ENCODE measurements at places on chromosomes 7 and 10. TPM values are rescaled to one million over a fixed set of nuclear protein-coding genes. Genes with fewer than 3 reads are reported as not detected.

The GIMAP1 gene
- not detected for total RNA-seq

The EBF3 gene
- not detected for total RNA-seq

The ANK3 gene
- total RNA-seq = 33.6 TPM

The FEZF1 gene
- not detected for total RNA-seq

The SDK1 gene
- 4.8 TPM for total RNA-seq

The TWIST1 gene
- 22.3 TPM for total RNA-seq

Data from PC-3 (cell line).